ENCODE measurements at places on chromosomes 11 and 22.

- no peak for DNase-seq
These were observed 38.1 kb downstream of the MICAL2 start for GRCh38 chr11:12148466-12148865.

DNA sequence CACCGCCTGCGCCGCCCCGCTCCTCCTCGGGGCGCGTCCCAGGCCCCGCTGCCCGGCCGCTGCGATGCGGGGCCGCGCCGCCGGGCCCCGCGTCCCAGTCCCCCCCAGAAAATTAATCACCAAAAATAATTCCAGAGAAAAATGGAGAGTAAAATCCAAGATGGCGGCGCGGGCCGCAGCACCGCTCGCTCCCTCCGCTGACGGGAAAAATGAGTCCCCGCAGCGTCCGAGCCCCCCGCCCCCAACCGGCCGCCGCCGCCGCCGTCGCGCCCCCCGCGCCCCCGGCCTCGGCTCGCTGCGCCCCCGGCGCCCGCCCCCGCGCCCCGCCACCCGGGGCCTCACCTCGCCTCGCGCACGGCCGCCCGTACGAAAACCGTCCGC is at the start of gene KMT5B:
Gene KMT5B (minus strand): TSS at position 162 of the 381 bp plus-strand sequence. CDS start 23,220 bp downstream, outside the sequence.
- peak; percentile 43 for DNase-seq

DNA sequence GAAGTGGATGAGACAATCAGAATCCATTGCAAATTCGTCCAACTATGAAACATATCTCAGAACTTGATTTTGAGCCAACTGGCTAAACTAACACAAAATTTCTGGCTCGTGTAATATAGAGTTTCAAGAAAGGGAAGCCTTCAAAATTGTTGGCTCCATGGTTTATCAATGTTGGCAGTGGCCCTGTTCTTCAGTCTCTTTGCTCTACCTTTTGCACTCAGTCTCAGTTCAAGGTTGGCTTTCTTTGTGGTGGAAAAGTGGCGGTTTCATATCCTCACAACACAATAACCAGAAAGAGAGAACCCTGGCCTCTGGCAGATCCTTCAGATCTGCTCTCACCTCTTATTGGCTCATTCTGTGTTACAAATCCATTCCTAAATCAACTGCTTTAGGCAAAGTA is 473.8 kb upstream of the API5 start:
- no peak for DNase-seq

DNA sequence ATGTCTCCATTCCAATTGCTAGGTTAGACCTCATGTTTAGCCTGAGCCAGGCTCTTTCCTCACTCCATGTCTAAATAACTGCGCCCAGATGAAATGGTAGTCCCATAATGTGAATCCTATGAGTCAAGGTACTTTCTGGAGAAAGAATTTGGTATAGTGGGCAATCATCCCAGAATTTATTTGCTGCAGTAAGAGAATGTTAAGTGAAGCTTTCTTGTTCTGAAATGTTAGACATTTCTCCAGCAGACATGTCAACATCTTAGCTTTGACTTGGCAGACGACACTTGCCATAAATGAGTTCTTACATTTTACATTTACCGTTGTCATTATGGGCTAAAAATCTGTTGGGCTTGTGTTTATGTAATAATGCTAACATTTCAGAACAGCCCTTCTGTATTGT is 165.2 kb downstream of the PGR start:
- no peak for DNase-seq

DNA sequence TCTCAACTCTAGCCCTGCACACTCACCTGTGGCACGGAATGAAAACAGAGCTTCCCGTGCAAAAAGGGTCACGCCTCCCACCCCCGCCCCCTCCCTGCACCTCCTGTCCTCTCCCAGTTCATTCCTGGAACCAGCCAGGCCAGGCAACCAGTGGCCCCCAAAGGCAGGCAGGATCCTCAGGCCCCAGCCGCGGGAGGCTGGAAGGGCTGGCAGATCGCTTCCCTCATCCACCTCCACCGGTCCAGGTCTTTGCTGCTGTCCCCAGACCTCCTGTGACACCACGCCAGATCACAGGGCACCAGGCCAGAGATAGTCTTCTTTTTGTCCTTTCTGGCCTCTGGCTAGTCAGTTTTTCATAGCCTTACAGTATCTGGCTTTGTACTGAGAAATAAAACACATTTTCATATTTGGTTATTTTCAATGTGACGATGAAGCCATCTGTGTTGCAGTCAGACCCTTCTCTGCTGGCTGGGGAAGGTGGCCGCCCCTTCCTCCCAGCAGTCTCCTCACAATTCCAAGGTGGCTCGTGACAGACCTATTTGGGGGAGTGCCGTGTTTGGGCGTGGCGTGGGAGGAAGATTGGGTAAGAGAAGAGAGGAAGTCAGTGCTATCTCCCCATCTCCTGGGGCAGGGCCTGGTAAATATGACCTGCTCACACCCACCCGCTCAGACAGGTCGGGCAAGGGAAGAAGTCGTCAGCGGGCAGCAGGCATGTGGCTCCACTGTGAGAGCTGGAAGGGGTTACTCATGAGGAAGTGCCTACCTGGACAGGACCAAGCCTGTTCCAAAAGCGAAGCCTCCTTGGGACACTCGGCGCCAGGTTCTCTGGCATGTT is 9.1 kb downstream of the SSH3 start:
- no peak for DNase-seq

DNA sequence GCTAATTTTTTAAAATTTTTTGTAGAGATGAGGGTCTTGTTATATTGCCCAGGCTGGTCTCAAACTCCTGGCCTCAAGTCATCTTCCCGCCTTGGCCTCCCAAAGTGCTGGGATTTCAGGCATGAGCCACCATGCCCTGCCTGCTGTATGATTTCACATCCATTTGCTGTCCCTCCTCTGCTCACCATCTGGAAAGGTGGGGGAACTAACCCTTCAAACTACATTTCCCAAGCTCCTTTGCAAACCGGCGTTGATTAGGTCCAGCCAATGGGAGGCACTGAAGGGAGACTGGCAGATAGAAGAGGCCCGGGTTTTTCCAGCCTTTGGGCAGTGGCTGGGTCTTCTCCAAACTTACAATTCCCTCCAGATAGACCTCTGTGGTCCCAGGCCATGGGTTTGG is 19.3 kb downstream of the RFPL1 start:
- no peak for DNase-seq

DNA sequence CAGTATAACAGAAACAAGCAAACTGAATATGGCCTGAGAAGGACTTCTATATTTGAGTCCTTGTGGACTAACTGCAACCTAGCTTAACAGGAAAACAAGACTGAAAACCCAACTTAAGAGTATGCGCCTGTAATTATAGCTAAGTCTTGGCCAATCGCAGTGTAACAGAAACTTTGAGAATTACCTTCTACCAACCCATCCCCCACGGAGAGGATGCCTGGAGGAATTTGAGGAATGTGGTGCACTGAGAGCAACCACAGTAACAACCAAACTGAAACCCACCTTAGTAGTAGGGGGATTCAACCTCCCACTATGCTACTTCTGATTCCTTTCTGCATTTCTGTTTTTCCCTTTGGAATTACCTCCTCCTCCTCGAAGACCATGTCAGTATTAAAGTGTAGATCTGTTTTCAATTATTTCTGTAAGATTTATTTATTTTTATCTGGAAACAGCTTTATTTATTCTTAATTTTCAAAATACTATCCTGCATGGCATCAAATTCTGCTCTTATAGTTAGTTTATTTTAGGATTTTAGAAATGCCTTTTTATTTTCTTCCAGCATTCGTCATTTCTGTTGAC is 393.6 kb downstream of the KCNA4 start:
- DNase-seq = no peak

DNA sequence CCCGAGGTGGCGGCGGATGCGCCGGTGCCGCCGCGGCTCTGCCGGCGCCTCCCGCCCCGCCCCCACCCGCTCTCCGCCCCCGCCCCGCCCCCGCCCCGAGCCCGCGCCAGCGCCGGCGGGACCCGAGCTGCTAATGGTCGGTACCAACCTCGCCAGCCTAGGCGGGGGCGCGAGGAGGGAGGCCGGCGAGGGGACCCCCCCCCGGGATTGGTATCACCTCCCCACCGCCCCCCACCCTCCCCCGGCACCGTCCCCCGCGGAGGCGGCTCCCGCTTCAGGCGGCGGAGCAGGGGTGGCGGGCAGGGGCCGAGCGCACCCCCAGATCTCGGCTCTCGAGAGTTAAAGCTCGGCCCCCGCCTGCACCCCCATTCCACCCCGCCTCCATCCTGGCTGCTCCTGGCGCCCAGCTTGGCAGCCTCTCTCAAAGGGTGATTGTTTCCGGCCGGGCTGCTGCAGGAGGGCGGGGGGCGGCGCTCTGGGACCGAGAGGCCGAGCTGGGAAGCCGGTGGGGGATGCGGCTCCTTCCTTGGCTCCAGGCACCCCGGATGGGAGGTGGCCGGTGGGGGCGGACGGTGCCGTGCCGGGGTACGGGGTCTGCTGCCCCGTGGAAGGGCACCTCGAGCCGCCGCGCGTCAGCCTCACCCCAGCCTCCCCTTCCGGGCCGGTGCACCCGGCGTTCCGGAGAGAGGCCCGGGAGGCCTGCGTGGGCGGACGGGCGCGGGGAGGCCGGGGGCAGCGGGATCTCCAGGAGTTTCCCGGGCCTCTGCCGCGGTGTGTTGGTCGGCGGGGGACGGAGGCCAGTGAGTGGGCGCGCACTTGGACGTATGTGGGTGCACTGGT is at the start of gene B3GAT1:
Gene B3GAT1 (minus strand): TSS at position 40 of the 840 bp plus-strand sequence. CDS start 24,583 bp downstream, outside the sequence.
- no peak for DNase-seq

- DNase-seq = no peak
These were observed 99.5 kb downstream of the ZNF280B start for GRCh38 chr22:22408731-22409696.

DNA sequence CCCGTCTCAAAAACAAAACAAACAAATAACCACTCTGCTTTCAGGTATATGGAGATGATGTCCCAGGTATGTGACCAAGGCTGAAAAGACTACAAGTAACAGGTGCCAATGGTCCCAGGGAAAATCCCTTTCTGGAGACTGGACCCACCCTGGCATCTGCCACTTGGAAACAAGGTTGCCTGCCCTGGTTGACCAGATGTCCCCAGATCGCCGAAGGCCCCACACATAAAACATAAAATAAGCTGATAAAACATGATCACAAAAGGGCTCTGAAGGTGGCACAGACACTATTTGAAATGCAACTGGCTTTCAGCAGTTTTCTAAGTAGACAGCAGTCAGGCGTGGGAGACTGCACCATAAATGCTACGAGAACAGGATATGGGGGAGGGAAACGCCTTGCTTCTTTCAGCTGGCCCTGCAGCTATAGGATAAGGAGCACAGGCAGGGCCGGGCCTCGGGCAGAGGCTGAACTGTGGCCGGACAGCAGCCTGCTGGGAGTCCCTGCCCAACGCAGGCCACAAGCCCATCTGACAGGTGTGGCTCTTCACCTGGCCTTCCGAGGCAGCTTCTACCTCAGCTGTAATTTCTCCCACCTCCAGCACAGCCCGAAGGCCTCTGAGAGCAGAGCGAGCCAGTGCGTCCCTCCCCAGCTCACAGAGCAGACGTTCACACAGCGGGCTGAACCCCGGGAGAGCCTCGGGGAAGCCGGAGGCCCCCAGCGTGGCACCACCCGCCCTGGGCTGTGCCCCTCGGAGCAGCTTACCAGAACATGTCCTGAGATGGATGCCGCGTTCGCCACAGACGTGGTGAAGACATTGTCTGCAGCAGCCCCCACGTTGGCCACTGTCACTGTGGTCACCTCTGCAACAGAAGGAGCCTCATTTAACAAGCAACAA is 4.0 kb downstream of the DEAF1 start:
- DNase-seq = no peak

- DNase-seq = peak; percentile 41
These were observed 13.8 kb downstream of the GGT5 start for GRCh38 chr22:24230911-24231656.

- DNase-seq = no peak
These were observed 251.7 kb upstream of the B3GAT1 start for GRCh38 chr11:134663506-134664313.

DNA sequence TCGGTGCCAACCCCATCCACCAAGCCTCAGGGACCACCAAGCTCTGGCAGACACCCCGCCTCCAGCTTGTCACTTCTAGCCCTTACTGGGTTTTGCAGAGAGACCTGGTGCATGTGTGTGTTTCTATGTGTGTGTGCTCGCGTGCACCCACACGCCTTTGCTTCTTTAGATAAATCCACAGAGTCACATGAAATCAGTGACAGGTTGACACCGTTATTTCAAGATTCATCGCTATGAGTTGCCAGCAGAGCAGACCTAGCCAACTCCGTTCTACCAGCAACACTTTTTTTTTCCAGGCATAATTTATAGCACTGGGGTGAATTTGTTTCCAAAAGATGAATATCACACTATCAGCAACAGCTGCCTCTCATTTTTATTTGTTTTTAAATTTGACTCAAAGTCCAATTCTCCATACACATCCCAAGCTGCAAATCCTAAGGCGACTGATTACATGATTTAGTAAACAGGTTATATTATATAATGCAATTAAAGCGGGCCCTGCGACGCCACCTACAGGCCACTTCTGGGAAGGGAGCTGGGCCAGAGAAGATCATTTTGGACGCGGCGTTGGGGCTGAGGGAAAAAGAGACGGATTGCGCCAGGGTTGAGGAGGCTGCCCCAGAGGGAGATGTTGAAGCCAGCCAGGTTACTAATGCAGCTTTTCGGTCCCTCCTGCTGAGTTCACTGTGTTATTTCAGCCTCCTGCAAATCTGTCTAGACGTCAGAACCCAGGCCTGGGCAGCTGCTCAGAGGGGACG is 150.5 kb downstream of the FEZ1 start:
- peak; percentile 32 for DNase-seq

DNA sequence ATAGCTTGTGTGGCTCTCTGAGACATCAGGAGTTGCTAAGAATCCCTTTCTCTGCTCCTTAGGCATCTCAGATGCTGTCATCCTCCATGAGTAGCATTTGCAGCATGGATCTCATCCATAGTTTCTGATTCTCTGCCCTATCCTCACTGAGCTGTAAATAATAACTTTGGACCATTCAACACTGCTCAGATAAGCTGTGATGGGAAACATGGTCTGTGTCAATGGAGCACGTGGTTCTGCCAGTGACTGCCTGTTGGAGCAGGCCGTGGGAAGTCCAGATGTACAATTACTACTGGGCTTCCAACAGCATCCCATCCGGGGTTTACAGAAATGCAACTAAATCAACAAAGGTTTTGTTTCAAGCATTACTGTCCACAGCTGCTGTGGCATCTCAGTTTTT is 160.1 kb downstream of the OR4C45 start:
- no peak for DNase-seq
